Activated T-helper 1 cell treated with anti-CD3 and anti-CD28 coated beads, Interleukin-12 subunit alpha, Interleukin-12 subunit beta, Interleukin-2, Interleukin-4 antibody, amounts not matched to agents 30 ng/mL and 10 ng/mL and 1 ng/mL, durations not matched to agents 14 hours and 24 hours and 36 hours (primary cell): ENCODE measurements at places on chromosomes 12 and 14.

GRCh38 chr12:75908961-75909605 lies 122.5 kb downstream of the PHLDA1 start:
- no peak for DNase-seq

DNA sequence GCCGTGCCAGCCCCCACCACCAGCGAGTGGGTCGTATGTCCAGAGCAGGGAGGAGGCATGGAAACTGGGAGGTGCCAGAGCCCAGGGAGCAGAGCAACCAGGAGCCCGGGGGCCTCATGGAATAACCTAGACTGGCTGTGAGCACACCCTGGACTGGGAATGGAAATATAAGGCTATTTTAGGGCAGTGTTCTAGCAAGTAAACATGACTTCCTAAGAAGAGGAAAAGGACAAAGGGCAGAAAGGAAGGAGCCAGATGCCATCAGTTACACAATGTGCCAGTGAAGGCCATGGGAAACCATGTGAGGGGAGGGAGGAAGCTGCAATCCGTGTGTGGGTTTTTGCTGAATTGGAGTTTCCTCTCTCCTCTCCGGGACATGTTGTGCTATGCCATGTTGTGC lies 18.7 kb upstream of the CPM start:
- DNase-seq: no peak

- no peak for DNase-seq
Measured at GRCh38 chr14:99880651-99881420, 87.6 kb downstream of the EML1 start.

GRCh38 chr12:27555925-27556778 lies 32.1 kb downstream of the PPFIBP1 start:
- no peak for DNase-seq

DNA sequence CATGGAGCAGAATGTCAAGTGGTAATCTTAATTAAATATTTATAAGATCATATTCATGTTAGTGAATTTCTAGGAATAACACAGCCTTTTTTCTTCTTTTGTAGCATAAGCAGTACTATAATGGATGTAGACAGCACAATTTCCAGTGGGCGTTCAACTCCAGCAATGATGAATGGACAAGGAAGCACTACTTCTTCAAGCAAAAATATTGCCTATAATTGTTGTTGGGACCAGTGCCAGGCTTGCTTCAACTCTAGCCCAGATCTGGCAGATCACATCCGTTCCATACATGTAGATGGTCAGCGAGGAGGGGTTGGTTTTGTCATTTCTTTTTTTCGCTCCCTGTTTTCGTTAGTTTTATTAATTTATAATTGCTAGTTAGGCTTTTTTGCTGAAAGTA lies 23.1 kb downstream of the AEBP2 start:
- DNase-seq: no peak
